Activated naive CD4-positive, alpha-beta T cell (primary cell): ENCODE measurements at places on chromosomes 2 and 18.

GRCh38 chr18:49160079-49160930, 209.5 kb upstream of the SMAD7 start:
- no peak for DNase-seq

- no peak for DNase-seq
Observed at GRCh38 chr2:181308766-181309515, 148.2 kb upstream of the ITGA4 start.

DNA sequence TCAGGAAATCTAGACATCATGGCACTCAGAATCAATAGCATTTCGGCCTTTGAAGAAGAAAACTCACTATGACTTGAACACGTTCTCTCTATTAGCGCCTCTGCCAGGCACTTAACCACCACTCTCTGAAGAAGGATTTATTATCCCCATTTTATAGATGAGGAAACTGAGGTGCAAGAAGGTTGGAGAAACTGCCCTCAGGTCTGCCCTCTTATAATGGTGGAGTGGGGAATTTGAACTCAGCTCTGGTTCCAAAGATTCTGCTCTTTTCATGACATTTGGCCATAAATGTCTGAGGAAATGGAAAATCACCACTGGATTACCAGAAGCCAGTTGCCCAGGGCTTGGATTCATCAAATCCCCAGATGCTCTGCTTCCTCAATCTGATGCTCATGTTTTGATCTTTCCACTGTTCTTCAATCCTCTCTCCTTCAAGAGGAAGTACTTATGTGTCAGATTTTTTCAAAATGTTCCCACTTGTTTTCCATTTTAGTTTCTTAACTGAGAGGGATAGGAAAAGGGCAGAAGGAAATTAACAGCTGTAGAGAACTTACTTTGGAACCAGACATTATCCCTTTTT, 68.1 kb downstream of the ANTXR1 start:
- DNase-seq: no peak

DNA sequence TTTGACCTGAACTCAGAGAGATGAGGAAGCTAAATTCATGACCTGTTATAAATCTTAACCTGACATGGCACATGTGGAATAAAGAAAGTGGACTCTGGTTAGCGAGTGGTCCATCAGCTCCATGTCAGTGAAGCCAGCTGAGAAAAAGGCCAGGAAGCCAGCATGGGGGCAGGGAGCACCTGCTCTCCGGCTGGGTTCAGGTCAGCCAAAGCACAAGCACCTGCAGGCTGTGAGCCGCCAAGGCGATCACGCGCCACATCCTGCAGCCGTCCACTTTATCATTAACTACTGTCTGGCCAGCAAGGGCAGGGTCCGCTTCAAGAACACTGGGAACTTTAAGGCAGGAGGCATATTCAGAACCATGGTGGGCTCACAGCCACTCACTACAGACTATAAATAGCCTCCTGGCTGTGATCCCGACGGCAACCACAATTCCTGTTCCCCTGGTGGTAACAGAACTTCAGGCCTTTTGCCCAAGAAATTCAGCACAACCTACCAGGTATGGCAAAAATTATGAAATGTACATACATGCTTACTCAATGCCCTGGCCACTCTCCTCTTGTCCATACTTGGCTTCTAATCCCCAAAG, 35.5 kb downstream of the ACVR1 start:
- DNase-seq: no peak

- DNase-seq: no peak
Observed at GRCh38 chr2:129730979-129731378, 248.5 kb upstream of the RAB6C start.

DNA sequence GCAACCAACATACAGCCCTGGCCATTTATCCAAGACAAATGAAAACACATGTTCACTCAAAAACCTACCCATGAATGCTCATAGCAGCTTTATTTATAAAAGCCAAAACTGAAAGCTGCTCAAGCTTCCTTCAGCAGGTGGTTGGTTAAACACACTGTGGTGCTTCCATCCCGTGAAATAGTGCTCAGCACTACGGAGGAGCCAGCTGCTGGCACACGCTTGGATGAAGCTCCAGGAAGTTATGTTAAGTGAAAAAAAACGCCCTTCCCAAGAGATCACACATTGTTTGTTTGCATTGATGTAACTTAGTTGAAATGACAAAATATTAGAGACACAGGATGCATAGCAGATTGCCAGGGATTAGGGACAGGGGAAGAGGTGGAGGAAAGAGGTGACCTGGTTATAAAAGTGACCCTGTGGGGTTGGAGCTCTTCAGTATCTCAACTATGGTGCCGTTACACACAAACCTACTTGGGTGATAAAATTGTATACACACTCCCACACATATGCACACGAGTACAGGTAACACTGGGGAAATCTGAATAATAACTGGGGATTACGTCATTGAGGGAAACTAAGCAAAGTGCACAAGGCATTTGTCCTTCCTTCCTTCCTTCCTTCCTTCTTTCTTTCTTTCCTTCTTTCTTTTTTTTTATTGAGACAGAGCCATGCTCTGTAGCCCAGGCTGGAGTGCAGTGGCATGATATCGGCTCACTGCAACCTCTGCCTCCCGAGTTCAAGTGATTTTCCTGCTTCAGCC, 6.2 kb upstream of the ALPG start:
- no peak for DNase-seq
